ENCODE measurements at places on chromosomes 5 and 9. TPM values are rescaled to one million over a fixed set of nuclear protein-coding genes. Genes with fewer than 3 reads are reported as not detected.

SLC25A2 gene
- total RNA-seq: 0.42 TPM

FABP6 gene
- total RNA-seq: 8.5 TPM

FGF1 gene
- total RNA-seq: not detected

THOC3 gene
- 111 TPM for total RNA-seq

MSMP gene
- 1.2 TPM for total RNA-seq

MRNIP gene
- total RNA-seq: 36.2 TPM

SV2C gene
- total RNA-seq: not detected

LHX6 gene
- total RNA-seq: 4.1 TPM

IFNK gene
- total RNA-seq: not detected

NEUROG1 gene
- not detected for total RNA-seq

PTCH1 gene
- total RNA-seq: 15.2 TPM

EGFLAM gene
- total RNA-seq: not detected

IFNB1 gene
- total RNA-seq: not detected

CATSPER3 gene
- 1.7 TPM for total RNA-seq

ZDHHC11 gene
- total RNA-seq: 17.0 TPM

INSYN2B gene
- total RNA-seq: not detected

LNPEP gene
- 14.9 TPM for total RNA-seq

SLCO4C1 gene
- 0.12 TPM for total RNA-seq

CDO1 gene
- total RNA-seq: 0.17 TPM

POLE3 gene
- 65.1 TPM for total RNA-seq

SLC4A9 gene
- 0.49 TPM for total RNA-seq

QRFP gene
- total RNA-seq: not detected

ALDOB gene
- 1.2 TPM for total RNA-seq

NR6A1 gene
- 9.9 TPM for total RNA-seq

NR2F1-AS1 gene
- total RNA-seq: 20.1 TPM

SPATA31A6 gene
- not detected for total RNA-seq

PCDHA4 gene
- total RNA-seq: not detected

PAX5 gene
- 0.17 TPM for total RNA-seq

ERMP1 gene
- total RNA-seq: 29.9 TPM

SPATA31E1 gene
- not detected for total RNA-seq

GABRB2 gene
- not detected for total RNA-seq

PCDHGA4 gene
- not detected for total RNA-seq

CNTLN gene
- total RNA-seq: 5.1 TPM

ZNF462 gene
- 18.1 TPM for total RNA-seq

HAVCR2 gene
- total RNA-seq: 0.07 TPM

SLC23A1 gene
- total RNA-seq: not detected

Measured in HCT116 (cell line).